Natural killer cell (primary cell): ENCODE measurements at places on chromosomes 11 and 22. TPM values are rescaled to one million over a fixed set of nuclear protein-coding genes. Genes with fewer than 3 reads are reported as not detected.

Gene POTEH
- not detected for total RNA-seq

Gene PCF11
- 190 TPM for total RNA-seq

Gene CARD10
- 0.16 TPM for total RNA-seq

Gene SMTNL1
- total RNA-seq: not detected

Gene APOA4
- not detected for total RNA-seq

Gene CREB3L1
- total RNA-seq: not detected

Gene CASP12
- total RNA-seq: not detected

Gene SLC5A4
- total RNA-seq: not detected

Gene OR4D5
- not detected for total RNA-seq

Gene MN1
- 0.83 TPM for total RNA-seq

Gene MIOX
- 0.23 TPM for total RNA-seq

Gene LRRC56
- 1.5 TPM for total RNA-seq

Gene OR51A7
- not detected for total RNA-seq

Gene FTH1
- total RNA-seq: 1,796 TPM

Gene PATE4
- total RNA-seq: not detected

Gene PNPLA5
- not detected for total RNA-seq

Gene C1QTNF5
- not detected for total RNA-seq

Gene CD3D
- total RNA-seq: 11.6 TPM

Gene SEC14L6
- total RNA-seq: not detected

Gene LRRC32
- total RNA-seq: 1.4 TPM

Gene FAM76B
- total RNA-seq: 81.0 TPM

Gene SCGB1D2
- total RNA-seq: not detected

Gene TPH1
- total RNA-seq: 1.4 TPM

Gene NTM
- total RNA-seq: not detected

Gene HEPN1
- not detected for total RNA-seq

Gene TSG101
- 35.2 TPM for total RNA-seq

Gene OMP
- 0.82 TPM for total RNA-seq

Gene OVOL1
- total RNA-seq: 0.12 TPM

Gene NAALADL1
- total RNA-seq: 54.1 TPM
